CD4-positive, alpha-beta T cell (primary cell): ENCODE measurements at places on chromosomes 1 and 21.

GRCh38 chr21:31914472-31914871 lies 41.7 kb downstream of the HUNK start:
- no peak for DNase-seq

DNA sequence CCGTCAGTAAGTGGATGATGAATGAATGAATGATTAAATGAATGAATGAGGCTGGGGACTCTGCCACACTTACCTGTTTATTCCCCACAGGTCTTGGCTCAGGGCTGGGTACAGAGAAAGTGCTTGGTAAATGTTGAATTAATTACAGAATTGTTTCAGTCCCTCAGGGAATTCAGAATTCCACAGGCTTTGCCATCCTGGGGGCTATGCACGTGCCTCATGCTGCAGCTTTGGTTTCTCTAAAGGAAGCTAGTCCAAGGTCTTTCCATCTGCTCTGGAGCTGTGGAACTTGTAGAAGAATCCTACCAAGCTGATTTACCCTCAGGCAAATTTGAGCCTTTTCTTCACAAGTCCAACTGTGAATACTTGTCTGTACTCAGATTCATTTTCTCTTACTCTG lies 376.8 kb upstream of the AJAP1 start:
- DNase-seq, result no peak

DNA sequence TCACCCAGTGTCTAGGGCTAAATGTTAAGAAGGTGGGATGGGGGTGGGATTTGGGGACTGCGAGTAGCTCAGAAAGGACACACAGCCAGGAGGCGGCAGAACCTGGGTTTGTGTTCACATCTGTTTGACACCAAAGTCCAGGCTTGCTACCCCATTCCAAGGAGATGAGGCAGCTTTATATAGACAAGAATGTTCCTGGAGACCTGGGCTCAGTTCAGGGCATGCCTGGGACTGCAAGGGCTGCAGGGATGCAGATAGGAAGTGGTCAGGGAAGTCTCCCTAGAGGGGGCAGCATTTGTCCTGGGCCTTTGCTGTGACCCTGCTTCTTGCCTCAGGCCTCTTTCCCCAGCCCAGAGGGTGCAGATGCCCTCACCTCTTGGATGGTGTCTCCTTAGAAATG lies 16.3 kb downstream of the PADI3 start:
- no peak for DNase-seq

DNA sequence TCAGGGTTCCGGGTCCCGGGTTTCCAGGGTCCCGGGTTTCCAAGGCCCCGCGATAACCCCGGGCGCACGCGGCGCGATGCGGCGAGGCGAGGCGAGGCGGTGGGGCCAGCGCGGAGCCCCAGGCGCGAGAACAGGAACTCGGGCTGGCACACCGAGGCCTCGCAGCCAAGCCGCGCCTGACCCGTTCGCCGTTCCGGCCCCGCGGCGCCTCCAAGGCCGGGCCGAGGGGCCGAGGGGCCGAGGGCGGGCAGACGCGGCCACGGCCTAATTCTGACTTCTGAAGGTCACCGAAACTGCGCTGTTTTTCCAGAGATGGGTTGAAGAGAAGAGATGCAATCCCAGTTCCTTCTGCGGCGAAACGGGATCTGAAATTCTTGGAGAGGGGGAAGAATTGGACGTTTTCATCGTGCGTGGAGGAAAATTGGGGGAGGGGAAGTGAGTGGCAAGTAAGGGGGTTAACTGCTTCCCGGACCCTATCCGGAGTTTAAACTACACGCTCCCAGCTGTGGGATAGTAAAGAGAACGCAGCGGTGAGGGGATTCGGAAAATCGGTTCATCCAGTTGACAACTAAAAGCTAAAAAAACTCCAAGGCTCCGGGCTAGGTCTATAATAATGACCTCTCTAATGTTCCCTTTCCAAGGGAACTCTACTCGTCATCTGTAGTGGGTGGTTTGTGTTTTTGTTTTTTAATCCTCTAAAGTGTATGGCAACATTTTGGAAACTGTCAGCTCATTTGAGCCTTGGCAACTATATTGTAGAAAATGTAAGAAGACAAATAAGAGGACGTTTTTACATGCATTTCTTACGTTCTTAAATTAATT lies 8.2 kb downstream of the TBX15 start:
- no peak for DNase-seq

- no peak for DNase-seq
Measured at GRCh38 chr1:53336146-53336545, 8.3 kb upstream of the LRP8 start.

DNA sequence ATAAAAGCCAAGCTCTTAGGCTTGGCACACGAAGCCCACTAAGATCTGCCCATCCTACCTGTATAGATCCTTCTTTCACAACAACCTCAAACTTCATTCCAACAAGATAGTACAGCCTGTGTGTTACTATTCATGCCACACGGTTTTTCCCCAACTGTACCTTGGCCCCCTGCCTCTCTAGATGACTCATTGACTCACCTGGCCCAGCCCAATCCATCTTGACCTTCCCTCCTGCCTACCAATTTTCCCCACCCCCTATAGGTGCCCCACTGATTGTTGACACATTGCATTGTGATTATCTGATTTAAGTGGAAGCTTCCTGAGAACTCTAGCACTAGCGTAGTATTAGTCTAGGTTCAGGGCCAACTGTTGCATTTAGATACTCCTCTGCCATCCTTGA lies 2.0 kb upstream of the CD101 start:
- DNase-seq, result no peak

DNA sequence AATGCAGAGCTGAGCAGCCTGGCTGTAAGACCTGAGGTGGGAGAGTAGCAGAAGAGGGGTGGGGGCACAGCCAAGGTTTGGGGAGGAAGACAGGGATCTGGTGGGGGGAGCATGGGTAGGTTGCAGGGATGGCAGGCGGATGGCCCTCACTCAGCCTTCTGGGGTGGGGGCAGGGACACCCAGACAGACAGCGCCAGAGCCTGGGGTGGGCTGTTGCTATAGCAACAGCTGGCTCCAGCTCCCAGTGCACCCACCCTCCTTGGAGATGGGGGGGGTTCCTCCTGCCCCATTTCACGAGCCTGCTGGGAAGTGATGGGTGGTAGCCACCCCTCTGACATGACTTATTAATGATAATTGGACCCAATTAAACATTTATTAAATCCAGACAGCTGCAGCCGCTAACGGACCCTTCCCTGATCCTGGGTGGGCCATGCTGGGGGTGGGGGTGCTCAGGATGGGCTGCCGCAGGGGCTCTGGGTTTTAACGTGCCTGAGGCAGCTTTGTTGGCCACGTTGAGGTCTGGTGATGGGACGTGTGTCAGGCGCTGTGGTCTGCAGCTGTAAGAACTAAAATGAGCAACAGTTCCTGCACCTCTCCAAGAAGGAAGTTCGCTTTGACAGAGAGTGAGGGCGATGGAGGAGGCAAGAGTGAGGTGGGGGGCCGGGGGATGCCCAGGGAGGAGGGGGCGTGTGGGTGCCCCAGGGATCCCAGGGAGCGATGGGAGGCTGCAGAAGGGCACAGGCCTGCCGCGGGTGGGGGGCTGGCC lies 19.4 kb downstream of the AGRN start:
- no peak for DNase-seq

GRCh38 chr1:182071924-182072323 lies 10.4 kb upstream of the ZNF648 start:
- no peak for DNase-seq

DNA sequence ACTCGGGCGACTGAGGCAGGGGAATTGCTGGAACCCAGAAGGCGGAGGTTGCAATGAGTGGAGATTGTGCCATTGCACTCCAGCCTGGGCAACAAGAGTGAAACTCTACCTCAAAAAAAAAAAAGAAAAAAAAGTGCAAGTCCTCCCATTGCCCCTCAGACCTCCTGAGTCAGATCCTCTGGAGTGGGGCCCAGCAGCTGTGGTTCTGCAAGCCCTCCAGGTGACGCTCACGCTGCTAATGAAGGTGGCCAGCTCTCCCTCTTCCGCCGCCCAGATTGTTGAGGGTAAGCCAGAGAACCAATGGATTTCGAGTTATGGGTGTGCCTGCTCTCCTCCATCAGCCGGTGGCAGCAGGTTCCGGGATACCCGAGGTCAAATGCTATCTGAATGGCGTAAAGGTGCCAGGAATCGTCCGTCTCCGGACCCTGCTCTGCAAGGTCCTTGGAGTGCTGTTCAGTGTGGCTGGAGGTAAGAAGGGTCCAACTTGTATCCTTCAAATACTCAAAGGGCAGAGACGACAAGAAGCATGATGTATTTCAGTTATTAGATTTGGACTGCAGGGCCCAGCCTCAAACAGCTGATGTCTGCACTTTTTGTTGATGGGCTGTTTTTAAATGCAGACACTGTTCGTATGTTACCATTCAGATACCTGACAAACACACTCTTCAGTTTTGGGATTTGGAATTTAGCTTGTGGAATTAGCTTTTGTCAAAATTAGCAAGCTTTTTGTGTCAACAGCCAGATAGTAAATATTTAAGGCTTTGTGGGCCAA lies 17.6 kb downstream of the CLCN6 start:
- no peak for DNase-seq

DNA sequence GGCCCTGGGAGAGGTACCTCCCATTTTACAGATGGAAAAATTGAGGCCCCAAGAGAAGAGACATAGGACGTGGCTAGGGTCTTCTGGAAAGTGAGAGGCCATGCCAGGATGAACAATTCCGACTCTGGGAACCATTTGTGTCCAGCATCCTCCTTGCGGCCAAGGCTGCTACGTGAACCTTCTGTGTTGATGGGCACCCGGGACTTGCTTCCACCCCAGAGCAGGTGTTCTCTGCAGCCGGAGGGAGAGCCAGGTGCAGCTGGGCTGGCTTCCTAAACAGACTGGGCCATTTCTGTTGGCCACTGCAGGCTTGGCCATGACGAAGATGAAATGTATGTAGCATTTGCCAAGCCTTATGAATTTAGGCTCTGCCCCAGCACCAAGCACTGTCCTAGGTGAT lies 118.9 kb downstream of the PRDM2 start:
- DNase-seq, result no peak
